Non-pigmented ciliary epithelial cell (primary cell): ENCODE measurements at places on chromosomes 6 and 20.

GRCh38 chr6:76742919-76743318 is 670.5 kb upstream of the IMPG1 start:
- DNase-seq = no peak

GRCh38 chr6:41469156-41470028 is 76.8 kb upstream of the FOXP4 start:
- DNase-seq = no peak

DNA sequence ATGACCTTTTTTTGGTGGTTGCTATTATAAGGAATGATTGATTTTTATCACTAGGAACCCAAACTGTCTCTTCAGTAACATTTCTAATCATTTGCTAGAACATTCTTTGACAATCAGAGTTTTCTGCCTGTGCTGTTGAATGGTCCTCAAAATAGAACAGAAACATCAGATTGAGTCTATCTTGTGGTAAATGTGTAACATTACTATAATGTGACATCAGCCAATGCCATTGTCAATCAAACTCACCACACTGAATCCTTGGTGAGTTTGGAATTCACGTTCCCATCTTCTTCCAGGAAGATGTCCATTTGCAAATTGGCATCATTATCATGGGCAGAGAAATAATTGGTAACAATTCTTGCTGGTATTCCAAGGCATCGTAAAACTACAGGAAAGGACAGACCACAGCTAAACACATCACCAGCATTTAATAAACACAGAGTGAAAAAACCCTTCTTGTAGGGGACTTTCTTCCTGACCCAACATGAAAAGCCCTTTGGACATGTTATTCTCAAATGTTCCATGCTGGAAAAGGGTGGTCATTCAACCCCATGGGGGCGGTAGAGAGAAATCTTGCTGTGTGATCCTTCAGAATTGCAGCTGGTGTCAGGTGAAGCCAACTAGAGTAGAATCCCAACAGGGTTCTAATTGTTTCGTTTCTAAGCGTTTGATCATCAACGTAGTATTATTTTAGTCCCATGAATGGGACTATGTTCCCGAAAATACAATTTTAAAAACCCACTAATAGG is 98.5 kb downstream of the F13A1 start:
- no peak for DNase-seq

- DNase-seq = no peak
These were observed 163.1 kb downstream of the TTLL2 start for GRCh38 chr6:167487749-167488664.

DNA sequence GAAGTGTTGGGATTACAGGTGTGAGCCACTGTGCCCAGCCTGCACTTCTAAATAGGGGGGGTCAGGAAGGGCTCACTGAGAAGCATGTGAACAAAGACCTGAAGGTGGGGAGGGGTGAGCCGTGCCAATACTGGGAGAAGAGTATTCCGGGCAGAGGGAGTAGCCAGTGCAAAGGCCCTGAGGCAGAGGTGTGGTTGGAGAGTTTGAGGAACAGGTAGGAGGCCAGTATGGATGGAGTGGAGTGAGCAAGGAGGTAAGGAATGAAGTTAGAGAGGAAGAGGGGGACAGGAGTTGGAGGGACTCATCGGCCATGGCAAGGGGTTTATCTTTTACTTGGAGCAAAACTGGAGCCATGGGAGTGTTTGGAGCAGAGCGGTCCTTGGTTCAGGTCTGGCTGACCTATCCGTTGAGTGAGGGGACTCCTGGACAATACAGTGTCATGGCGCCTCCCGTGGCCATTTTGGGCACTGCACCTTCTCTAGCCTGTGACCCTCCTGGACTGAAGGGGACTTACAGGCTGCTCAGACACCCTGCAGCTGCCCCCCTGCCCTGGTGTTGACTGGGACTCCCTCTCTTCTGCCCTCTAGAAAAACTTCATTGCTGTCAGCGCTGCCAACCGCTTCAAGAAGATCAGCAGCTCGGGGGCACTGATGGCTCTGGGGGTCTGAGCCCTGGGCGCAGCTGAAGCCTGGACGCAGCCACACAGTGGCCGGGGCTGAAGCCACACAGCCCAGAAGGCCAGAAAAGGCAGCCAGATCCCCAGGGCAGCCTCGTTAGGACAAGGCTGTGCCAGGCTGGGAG is 12.1 kb downstream of the FOXS1 start:
- DNase-seq = no peak

GRCh38 chr6:50128420-50129005 is 78.8 kb upstream of the DEFB112 start:
- DNase-seq = no peak

GRCh38 chr6:17469006-17469832 is 75.8 kb downstream of the CAP2 start:
- DNase-seq = no peak

DNA sequence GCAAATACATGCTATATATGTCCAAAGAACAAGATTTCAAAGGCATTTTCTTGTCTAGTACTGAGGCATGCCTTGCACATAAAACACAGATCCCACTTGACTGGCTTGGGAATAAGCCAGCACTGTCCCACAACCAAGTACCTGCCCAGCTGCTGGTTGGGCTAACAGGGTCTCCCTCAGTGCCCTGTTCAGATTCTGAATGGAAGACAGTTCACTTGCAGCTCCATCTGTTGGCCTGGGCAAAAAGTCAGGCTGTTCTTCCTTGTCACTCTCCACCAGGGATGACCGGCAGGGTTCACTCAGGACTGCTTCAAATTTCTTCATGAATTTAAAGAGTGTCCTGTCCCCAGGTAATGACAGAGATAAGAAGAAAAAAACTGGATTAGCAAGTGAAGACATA is 44.4 kb upstream of the LYRM2 start:
- no peak for DNase-seq

GRCh38 chr6:139131736-139132280 is 3.1 kb upstream of the HECA start:
- DNase-seq = no peak

- DNase-seq = no peak
These were observed 106.0 kb upstream of the NFATC2 start for GRCh38 chr20:51648571-51648947.

DNA sequence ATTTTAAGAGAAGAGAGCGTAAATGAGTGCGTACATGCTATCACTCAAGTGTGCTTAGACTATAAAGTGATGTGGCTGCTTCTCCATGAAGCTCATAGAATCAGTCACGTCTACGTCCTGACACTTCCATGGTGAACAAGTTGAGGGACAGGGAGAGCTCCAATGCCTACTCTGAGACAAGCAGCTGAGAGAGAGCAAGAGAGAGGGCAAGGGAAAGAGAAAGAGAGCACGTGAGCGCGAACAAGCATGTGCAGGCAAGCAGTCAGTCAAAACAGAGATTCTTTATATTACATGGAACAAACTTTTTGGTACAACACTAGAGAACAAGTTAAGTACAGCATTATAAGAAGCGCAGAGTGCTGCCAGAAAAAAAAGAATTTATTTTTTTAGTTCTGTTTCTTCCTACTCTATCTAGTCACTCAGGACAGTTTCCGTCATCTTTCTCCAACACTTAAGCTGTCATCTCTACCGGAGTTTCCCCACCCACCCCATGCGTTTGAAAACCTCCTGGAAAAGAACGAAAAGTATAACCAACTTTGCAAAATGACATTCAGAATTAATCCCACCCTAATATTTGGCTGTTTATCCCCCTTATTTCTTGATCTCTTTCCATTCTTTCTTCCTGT is 61.8 kb downstream of the EPB41L2 start:
- no peak for DNase-seq

DNA sequence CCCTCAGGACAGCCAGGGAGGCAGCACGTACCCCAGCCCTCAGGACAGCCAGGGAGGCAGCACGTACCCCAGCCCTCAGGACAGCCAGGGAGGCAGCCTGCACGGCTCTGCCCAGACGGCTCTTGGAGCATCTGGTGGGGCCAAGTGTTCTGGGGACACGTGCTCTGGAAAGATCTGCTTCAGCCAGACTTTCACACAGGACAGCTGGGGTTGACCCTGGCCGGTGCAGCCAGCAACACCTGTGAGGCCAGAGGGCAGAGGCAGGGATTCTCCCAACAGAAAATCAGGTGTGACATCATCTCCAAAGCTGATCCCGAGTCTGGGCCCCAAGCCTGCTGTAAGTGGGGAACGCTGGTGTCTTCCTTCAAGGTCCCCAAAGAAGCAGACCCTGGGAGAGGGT is 55.5 kb upstream of the SLCO4A1 start:
- no peak for DNase-seq

DNA sequence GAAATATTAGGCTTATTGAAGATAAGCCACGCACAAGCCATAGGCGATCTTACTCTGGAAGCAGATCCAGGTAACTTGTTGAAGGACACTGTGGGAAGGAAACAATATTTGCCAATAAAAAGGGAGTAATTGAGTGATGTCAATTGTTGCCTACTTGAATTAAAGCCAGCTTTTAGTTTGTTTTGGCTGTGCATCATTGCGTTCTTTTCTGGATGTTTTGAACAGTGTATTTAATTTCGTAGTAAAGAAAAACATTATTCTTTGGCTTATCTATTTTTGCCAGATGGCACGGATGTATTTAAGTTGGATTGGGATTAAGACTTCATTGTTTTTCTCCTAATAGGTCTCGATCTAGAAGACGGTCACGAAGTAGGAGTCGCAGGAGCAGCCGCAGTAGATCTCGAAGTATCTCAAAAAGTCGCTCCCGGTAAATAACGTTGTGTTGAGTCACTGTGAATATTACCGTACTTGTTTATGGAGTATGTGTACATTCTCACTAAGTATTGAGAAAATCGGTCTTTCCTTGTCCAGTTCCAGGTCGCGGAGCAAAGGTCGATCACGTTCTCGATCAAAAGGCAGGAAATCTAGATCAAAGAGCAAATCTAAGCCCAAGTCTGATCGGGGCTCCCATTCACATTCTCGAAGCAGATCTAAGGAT is 2.6 kb downstream of the SRSF6 start:
- DNase-seq = no peak

GRCh38 chr6:87944541-87944954 is 103.1 kb upstream of the SPACA1 start:
- DNase-seq = peak; percentile 14

DNA sequence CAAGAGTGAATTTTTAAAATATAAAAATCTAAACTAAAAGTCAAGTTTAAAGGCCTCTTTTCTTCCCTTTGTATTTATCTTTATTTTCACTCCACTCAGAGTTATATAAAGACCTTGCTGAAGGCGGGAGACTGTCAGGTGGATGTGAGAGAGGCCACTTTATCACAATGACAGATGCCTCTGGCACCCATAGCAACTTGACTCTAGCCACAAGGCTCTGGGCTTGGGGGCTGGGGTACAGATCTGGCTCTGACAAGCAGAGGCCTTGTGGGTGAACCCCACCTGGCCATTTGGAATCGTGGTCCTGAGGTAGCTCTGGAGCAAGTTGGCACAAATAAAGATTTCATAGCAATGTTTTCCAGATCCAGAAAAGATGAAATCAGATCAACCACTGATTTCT is 417.2 kb downstream of the RFPL4B start:
- no peak for DNase-seq

GRCh38 chr6:160068346-160068745 is 53.3 kb upstream of the SLC22A1 start:
- no peak for DNase-seq

- DNase-seq = no peak
These were observed 159.4 kb downstream of the FAXC start for GRCh38 chr6:99189823-99190721.

DNA sequence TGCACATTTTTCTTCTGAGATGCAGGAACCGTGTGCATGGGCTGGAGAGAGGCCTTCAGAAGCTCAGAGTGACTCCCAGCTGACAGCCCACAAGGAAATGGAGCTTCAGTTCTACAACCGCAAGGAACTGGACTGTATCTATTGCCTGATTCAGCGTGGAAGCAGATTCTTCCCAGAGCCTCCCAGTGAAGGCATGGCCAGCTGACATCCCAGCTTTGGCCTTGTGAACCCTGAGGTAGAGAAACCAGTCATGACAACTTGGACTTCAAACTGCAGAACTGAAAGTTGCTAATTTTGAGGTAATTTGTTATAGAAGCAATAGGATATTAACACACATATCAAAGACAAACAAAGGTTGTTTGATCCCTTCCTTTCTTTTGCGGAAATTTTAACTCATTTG is 94.3 kb upstream of the NOX3 start:
- DNase-seq = no peak

DNA sequence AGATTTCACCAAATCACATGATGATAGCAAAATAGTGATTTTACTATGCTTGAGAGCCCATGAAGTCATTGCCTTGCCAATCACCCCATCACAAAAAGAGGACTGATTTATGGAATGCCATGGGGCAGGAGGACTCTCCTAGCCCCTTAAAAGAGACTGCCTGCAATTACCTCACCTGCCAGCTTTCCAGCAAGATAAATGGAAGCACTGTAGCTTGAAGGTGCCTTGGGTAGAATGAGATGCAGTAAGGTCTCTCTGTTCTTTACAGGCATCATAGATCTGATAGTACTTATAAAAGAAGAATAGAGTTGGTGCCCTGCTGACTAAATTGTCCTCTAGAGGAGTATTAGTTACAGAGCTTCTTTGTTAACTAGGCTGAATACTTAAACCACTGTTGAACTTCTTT is 242.3 kb downstream of the TMEM242 start:
- no peak for DNase-seq

DNA sequence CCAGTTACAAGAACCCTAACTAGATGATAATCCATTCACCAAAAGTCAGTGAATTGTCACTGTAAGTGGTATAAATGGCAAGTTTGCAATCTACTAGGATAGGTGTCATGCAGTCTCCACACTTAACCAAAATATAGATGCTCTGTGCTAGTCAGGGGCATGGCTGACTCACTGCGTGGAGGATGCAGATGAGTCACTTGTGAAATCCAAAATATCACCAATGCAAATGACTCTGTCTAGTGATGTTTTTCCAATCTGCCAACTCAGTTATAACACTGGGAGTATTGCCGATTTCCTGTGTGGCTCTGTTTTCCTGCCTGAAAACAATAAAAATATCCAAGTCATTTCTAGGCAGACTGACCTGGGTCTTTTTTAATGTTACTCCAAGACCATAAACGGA is 47.8 kb upstream of the NRSN1 start:
- peak; percentile 1 for DNase-seq

- DNase-seq = no peak
These were observed 20.5 kb downstream of the LAMA4 start for GRCh38 chr6:112233847-112234246.

- DNase-seq = no peak
These were observed 240.5 kb downstream of the NRN1 start for GRCh38 chr6:5766260-5766659.

DNA sequence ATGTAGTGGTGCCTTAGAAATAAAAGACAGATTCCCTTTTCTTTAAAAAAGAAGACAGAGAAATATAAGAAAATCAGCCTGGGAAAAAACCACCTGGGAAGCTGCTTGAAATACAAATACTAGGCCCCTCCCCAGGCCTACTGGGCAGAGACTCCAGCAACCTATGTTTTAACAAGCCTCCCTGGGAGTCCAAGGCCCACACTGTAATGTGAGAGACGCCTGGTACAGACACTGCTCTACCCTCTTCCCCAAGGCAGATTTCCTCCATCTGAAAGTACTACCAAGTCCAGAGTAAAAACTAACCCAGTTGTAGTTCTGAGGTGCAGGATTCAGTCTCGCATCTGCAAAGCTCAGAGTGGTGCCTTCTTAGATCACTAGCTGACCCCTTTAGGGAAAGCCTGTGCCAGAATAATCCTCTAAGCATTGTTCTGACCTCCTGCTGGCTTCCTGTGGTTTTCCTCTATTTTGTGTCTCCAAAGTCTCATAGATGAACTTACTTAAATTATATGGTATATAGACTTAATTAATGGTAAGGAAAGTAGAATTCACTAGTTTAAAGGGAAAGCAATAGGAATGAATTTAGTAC is 270.2 kb upstream of the SLC35B3 start:
- DNase-seq = no peak

GRCh38 chr6:13184547-13184946 is 143.8 kb downstream of the TBC1D7 start:
- DNase-seq = no peak
